ENCODE measurements at places on chromosomes 16 and 17.
A peak's percentile ranks its signal among the peaks of the same experiment; 100 is the strongest.

DNA sequence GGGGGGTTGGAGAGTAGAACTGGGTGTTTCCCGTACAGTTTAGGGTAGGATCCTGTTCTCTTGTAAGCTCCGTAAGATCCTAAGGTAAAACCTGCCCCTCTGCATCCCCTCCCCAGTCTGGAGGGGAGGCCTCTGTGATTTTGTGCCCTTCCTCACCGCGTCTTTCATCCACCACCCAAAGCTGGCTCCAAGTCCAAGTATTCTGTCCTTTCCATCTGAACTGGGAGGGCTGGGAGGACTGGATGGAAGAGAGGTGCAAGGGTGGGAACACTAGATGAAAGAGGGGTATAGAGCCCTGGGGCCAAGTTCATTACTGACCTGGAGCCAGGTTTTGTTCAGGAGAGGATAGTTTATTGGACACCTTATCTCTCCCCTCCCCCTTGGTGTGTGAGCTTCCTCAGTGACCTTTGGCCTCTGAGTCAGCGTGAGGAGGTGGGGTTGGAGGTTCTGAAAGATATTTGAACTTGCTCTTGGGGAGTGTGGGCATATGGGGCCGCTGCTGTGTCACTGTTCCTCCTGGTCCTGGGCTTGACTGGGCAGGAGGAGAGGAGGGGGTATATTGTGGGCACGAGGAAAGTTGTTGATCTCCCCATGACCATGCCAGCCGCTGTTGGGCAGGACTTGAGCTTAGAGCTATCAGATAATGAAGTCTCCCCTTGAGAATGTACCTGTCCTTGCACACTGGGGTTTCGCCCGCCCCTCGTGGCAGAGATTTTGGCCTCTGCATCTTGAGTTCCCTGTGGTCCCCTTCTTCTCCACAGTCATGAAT is 1.6 kb downstream of the LASP1 start:
- DNase-seq: peak; percentile 79

- DNase-seq: no peak
Observed at GRCh38 chr17:40417258-40417608, 463 bp downstream of the TOP2A start.

- no peak for DNase-seq
Observed at GRCh38 chr16:21084631-21085225, 65.9 kb downstream of the DNAH3 start.

DNA sequence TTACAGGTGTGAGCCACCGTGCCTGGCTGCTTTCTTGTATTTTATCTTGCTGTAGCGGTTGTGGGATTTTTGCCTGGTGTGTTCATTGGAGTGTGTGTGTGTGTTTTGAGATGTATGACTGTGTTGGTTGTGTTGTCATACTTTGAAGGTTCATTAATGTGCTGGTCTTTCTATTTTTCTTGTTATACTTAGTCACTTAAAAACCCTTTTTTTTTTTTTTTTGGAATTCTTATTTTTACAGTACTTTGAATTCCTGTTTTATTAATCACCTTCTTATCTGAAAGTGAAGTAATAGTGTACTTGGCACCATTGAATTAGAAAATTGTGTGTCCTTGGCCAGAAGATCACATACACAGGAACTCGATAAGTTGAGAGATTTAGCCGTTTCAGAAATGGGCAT is 30.2 kb downstream of the TENT4B start:
- no peak for DNase-seq

DNA sequence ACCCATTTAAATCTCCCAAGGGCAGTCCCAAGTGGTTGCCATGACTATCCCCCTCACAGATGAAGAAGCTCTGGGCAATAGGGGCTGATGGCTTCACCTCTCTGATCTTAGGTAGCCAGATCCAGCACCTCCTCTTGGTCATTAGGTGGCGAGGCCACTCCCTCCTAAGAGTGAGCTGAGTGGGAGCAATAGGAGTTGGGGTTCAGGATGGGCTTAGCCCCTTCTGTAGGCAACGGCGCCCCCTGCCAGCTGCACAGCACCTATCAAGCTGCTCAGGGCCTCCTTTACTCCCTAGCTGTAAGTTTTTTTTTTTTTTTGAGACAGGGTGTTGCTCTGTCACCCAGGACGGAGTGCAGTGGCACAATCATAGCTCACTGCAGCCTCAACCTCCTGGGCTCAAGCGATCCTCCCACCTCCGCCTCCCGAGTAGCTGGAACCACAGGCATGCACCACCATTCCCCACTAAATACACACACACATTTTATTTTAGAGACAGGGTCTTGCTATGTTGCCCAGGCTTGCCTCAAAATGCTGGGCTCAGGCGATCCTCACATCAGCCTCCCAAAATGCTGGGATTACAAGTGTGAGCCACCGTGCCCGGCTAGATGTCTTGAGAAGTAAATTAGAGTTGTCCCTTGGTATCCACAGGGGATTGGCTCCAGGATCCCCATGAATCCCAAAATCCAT is 3.5 kb upstream of the RRAD start:
- DNase-seq: no peak

- no peak for DNase-seq
Observed at GRCh38 chr16:23342083-23342640, 40.1 kb downstream of the SCNN1B start.

- DNase-seq: no peak
Observed at GRCh38 chr16:19170043-19170655, 2.1 kb downstream of the SYT17 start.

DNA sequence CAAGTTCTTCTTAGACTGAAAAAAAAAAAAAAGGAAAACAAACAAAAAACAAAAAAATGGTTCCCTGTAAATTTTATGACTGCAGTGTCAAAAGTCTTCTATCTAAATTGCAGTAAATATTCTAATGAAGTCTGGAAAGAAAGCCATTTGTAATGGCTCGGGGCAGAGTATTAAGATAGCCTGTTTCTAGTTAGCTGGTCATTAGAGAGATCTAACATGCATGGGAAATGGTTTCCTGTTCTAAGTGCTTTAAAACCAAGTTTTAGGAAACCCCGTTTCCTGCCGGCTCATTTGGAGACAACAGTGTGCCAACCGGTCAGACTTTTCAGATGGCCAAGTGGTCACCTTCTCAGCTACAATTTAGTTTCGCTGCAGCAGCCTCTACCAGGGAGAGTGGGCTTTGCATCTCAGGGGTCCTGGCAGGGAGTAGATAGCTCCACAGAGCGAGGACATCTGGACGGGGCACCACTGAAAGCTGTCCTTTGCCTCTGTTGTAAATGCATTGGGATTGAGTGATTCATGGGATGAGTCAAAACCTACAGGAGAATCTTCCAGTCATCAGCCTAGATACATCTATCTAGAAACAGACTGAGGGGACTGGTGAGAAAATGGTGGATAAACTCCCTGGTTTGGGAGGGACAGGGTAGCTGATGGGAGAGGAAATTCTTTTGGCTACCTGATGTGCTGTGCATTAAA is 473.2 kb upstream of the SALL1 start:
- DNase-seq: no peak

GRCh38 chr16:5861241-5861640 is 763.6 kb upstream of the EEF2KMT start:
- DNase-seq: no peak

DNA sequence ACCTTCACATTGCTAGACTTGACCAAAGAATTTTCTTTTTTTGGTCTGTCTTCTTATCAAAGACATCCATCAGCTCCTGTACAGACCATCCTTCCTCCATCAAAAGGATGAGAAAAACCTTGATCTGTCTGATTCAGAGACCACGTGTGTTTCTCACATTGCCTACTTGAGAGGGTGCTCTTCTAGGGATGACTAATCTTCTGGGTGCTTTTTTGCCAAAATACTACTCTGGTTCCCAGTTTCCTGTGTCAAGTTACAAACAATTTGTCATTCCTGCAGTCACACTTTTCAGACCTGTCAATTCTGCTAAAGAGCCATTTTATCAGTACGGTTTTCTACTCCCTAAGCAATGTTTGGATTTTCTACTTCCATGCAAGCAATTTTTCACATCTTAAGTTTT is 492.2 kb downstream of the CDH11 start:
- no peak for DNase-seq

- DNase-seq: no peak
Observed at GRCh38 chr17:67605256-67605912, 112.4 kb upstream of the NOL11 start.

GRCh38 chr16:79623062-79623461 is 22.5 kb upstream of the MAF start:
- no peak for DNase-seq

DNA sequence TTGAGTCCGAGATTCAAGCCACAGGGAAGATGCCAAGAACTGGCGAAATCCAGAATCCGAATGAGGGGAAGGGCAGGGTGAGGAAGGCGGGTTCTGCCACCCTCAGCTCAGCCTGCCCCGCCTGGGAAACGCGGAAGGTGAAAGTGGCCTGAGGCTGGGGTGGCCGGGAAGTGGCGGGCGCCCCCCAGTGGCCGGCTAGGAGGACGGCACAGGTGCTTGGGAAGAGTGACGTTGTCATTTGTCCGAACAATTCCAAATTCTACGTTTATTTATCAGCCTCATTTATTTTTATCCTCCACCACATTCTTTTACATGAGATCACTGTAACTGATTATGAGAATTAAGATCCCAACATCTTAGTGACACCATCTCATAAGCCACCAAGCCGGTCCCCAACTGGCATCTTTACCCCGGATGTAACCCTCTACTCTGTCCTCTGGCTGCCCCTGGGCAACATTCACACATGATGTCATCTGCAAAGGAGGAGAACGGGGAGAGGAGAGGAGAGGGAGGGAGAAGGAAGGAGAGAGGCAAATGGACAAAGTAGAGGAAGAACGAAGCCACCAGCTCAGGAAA is 21.3 kb downstream of the SRCIN1 start:
- peak; percentile 30 for DNase-seq

GRCh38 chr16:27543801-27544200 is 5.9 kb downstream of the GTF3C1 start:
- no peak for DNase-seq

DNA sequence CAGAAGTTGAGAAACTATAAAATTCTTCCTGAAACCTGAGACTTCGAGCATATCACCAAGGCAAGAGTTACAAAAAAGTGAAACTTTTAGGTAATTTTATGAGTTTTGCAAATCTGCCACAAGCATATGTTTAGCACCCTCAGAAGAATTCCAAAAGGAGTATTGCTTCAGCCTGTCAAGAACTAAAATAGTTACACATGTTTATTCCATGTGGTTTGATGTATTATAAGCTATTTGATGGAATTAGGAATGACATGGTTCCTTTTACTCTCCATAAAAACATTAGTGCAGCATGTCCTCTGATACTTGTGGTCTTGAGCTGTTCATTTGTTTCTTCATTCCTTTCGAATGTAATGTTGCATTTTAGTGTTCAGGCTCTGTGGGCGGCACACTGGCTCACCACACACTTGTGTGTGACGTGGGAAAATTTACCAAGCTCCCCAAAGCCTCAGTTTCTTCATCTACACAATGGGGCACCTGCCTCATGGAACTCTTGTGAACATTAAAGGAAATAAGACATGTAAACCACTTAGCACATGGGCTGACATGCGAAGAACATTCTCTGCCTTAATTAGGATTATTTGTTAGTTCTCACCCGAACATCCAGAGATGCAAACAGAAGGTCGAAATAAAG is 204.2 kb upstream of the FOXF1 start:
- DNase-seq: no peak

GRCh38 chr16:4200000-4200780 is 41.7 kb downstream of the SRL start:
- DNase-seq: no peak

- DNase-seq: no peak
Observed at GRCh38 chr17:63039342-63039741, 73.3 kb downstream of the TANC2 start.

DNA sequence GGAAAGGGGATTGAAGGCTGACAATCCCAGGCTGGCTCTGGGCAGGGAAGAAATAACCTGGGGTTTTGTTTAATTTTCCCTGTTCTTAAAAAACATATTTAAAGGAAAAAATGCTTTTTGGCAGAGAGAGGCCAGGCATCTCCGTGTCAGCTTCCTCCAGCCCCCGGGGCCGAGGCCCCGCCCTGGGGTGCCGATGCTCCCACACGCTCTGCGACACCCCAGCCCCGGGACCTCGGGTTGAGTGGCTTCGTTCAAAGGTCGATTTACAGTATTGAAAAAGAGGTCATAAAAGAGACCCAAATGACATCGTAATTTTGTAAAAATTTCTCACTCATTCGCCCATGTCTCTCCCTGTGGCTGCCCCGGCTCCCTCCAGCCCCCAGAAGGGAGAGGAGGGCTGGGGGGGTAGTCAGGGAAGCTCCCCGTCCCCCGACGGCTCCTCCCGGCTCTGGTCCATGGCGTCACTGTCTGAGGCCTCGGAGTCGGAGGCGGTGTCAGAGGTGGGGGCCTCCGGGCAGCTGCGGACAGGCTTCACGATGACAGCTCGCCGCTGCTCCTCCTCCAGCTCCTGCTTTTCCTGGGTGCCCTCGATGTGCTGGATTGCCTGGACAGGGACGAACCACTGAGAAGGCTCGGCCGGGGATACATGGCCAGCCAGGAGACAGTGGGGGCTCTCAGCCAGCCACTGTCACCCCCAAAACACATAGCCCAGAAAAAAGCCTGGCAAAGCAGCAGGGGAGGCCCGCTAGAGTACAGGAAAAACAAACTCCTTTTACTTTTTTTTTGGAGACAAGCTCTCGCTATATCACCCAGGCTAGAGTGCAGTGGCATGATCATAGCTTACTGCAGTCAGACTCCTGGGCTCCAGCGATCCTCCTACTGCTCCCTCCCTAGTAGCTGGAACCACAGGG is 14.9 kb downstream of the TFAP4 start:
- no peak for DNase-seq

DNA sequence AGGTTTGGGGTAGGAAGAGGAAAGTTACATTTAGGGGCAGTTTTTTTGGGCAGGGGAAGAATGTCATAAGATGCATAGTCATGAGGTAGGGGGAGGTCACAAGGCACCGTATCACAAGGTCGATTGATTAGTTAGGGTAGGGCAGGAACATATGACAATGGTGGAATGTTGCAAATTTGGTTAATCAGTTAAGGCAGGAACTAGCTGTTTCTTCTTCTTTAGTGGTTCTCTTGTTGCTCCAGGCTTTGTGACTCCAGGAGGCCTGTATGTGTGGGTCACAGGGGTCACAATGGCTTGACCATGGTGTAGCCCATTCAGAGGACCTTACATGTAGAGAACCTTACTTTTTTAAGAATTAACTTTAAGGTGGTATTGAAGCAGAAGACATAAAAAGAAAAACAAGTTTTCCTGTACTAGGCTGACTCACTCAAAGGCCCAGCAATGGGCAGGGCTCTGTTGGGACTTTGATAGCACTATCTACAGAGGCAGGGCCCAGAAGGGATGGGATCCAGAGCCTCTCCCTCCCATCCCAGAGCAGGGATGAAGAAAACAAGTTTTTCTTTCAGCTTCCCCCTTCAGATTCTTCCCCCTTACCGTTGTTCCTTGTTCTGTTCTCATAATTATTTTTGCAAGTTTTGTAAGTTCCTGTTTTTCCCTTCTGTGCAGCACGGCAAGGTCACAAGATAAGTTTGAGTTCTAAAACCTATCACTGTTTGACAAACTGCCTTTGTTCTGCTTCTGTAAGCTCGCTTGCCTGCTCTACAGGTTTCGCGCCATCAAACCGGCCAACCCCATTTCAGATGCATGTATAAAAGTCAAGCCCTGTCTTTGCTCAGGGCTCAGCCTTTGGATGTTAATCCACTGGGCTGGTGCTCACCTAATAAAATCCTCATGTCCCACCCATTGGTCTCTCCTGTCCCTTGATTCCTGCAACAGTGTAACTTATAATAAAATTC is 45.8 kb upstream of the ATF7IP2 start:
- DNase-seq: no peak
